ENCODE measurements at places on chromosomes 4 and X.

- DNase-seq: no peak
These were observed 887.9 kb upstream of the NDST4 start for GRCh38 chr4:116001291-116001690.

DNA sequence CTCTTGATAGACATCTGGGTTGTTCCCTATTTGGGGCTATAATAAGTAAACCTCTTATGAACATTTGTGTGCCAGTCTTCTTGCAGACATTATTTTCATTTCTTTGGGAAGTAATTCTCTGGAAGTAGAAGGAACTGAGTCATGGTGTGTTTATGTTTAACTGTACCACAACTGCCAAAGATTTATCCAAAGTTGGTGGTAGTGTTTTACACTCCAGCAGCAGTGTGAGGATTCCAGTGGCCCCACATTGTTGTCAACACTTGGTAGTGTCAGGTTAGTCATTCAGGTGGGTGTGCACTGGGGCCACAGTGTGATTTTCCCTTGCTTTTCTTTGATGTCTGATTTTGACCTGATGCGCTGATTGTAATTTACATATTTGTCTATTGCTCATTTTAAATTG is 5.0 kb upstream of the UVSSA start:
- no peak for DNase-seq

GRCh38 chrX:71953391-71953790 is 42.7 kb downstream of the NHSL2 start:
- no peak for DNase-seq

DNA sequence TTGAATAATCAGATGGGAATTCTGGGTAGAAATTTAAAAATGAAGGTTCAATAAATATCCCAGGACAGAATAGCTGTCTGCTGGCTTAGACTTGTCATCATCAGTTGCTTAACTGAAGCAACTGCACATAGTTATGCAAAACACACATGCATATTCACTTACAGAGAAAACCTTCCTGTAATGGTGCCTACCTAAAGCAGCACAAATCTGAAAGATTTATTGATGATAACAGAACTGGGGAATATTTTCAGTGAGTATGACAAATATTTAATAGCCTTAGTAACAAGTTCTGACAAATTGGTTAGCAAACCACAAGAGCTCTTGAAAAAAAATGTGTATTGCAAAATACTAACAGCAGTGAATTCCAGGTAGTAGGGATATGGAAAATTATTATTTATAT is 606.8 kb upstream of the BOD1L1 start:
- no peak for DNase-seq

DNA sequence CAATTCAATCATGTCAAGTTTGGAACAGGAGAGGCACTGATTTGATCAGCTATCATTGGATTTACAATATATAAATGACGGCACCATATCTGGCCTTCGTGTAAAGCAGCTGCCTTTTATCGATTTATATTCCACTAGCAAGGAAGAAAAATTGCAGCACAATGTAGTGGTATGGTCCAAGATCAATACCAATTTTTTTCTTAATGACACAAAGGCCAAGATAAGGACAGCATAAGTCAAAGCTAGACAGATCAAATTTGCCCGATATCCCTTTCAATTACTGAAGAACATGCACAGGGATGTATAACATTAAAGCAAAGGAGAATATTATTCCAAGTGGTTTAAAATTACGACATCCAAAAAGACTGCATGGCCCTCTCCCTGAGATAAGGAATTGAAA is 167.4 kb downstream of the GPC3 start:
- no peak for DNase-seq

GRCh38 chrX:155028129-155028528 is 1.5 kb downstream of the FUNDC2 start:
- no peak for DNase-seq
